ENCODE measurements at places on chromosomes 4 and X.

DNA sequence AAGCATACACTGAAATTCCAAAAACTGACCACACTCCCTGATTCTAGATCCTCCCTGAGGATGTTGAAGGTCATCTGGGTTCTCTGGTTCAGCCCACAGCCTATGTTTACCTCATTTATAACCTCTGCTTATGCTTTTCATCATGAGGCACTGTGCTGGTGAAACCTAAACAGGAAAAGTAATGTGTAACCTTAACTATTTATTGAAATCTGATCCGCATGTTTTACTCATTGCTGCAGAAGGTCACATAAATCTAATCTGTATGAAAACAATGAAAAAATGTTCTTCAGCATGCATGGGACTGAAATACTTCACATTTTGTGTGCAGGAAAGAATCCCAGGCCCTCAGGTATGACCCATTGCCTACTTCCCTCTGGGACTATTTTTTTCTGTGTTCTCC lies 30.3 kb downstream of the UCHL1 start:
- DNase-seq: peak; percentile 33

GRCh38 chrX:44651358-44651757 lies 108.7 kb upstream of the FUNDC1 start:
- peak; percentile 16 for DNase-seq

DNA sequence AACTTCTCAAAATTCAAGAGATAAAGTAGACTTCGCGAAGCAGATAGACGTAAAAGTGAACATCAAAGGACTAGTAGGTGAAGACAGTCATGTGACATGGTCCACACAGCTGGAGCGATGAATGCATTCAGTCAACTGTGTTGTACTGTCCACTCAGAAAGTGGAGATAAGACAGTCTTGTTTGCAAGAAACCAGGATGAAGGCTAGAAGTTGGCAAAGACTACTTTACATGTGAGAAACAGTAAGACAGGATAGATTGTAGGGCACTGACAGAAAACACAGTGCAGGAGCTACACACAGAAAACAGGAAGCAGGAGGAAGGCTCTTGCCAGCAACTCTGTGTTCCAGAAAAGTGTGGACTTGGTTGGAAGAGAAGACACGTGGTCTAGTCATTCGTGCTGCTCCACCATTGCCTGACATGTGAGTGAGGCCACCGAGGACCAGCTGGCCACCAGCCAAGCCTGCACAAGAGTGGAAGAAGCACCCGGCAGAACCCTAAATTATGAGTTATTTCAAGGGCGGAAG lies 78.9 kb downstream of the FAT1 start:
- DNase-seq: peak; percentile 29

DNA sequence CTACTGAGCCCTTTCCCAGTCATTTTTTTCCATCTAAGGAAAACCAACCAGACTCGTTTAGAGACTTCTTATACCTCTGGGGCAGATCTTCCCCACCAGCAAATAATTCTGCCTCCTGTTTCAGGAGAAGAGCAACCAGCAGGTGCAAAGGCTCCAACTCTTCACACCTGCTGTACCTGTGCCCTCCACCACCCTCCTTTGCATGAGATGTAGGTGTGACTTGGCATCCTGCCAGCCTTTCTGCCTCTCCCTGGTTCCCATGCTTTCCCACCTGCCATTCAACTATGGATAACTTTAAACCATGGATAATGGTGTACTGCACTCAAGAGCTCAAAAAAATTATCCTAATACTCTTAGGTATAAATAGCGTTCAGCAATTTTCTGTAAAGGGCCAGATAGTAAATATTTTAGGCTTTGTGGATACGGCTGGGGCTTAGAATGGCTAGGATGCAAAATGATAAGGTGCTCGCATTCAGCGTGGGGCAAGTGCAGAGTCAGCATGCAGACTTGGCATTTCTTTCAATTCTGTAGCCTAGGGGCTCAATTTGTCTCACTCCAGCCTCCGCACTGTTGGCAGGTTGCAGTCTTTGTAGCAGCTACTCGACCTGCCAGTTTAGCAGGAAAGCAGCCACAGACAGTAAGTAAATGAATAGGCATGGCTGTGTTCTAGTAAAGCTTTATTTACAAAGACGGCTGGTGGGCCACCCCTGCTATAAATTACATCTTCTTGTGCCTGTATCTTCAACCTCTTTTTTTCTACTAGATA lies 79.8 kb downstream of the HCCS start:
- peak; percentile 34 for DNase-seq

DNA sequence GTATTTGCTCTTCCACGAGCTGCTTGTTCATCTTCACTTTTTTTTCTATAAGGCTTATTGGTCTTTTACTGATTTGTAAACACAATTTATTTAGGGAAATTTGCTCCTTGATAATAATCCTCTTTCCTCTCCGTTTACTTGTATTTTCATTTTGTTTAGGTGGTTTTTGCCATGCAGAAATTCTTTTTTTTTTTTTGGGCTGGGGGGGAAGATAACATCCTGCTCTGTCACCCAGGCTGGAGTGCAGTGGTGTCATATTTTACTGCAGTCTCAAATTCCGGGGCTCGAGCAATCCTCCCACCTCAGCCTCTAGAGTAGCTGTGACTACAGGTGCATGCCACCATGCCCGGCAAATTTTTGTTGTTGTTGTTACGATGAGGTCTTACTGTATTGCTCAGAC lies 31.6 kb upstream of the BRS3 start:
- DNase-seq: no peak
